Osteoblast (primary cell): ENCODE measurements at places on chromosomes 4 and X. TPM values are rescaled to one million over a fixed set of nuclear protein-coding genes. Genes with fewer than 3 reads are reported as not detected.

The XKRX gene
- total RNA-seq: under 0.01 and 0.29 TPM in 2 replicates

The IDH3G gene
- total RNA-seq: 40.2 and 42.7 TPM in 2 replicates

The USP27X gene
- 3.6 and 4.1 TPM in 2 replicates for total RNA-seq

The FAAH2 gene
- total RNA-seq: under 0.01 TPM in 1 of 2 replicates, not detected in the other

The ZNF157 gene
- under 0.01 TPM in 1 of 2 replicates, not detected in the other for total RNA-seq

DNA sequence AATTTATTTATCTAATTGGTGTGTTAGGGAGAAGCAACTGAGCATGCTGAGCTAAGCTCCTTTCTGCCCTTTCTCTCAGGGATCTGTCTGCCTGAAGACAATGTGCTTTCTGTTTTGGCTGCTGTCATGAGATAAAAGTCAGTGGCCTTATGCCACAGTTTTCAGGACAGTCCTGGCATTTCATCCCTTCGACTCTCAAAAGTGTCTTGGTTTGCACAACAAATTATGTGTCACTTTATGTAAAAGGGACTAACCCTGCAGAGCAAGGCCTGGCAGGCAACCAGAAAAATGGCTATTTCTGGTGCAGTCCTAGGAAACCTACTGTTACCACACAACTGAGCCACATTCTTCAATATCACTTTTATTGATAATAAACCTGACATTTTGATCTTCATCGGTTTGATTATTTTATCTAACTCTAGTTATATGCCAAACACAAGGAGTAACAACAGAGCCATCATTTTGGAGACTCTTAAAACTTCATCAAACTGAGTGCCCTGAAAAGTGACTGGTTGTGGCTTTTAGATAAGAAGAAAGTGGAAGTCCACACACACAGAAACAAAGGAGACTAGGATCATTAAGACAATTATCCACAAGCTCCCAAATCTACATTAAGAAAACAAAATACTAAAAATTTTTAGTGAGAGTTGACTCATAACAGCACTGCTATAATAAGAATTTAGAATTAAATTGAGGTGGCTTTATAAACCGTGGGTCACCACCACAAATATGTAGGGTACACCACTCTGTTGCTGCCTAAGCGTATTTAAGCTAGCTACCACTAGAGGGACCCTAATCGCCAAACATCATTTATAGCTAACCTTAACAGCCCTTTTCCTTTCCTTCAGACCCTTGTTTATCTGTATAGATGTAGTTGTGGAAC is 95.9 kb upstream of the PTPN13 start:
- H3K27me3 ChIP-seq: no peaks in the 10 kb centered on the region
- H3K36me3 ChIP-seq: no peaks in the 10 kb centered on the region
- H3K4me3 ChIP-seq: no peak overlapping the region
- peaks cover 21% of the 10 kb centered on the region for H3K4me1 ChIP-seq

DNA sequence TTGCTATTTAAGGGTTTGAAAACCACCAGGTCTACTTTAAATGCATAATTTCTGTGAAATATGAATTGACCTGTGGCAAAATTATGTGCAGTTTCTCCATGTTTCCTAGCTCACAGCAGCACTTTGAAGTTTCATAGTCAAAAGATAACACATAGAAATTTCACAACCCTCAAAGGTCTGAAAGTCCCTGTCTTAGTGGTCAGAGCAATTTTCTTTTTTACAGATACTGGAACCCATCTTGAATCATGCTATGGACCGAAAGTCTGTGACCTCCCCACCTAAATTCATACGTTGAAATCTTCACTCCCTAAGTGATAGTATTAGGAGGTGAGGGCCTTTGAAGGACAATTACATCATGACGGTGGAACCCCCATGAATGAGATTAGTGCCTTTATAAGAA is 240.4 kb upstream of the BMP3 start:
- H3K36me3 ChIP-seq: no peaks in the 10 kb centered on the region
- DNase-seq: no peak
- no peak overlapping the region for H3K4me3 ChIP-seq
- H3K4me1 ChIP-seq: no peaks in the 10 kb centered on the region
- H3K27ac ChIP-seq: no peak overlapping the region

DNA sequence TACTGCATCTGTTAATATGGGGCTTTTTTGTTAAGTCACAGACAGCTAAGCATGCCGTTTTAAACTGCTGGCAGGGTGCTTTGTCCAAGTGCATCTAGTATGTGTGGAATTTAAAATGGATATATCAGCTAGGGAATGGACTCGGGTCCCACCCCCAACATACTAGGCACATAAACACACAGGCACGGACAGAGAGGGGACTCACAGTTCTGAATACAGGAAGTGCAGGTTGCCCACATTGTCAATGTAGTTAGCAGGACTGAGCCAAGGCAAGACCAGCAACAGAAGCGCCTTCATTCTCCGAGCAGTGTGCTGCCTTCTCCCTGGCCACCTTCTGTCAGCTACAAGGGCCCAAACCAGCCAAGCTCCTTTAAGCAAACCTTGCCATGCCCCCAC is 33.6 kb downstream of the LNX1 start:
- no peaks in the 10 kb centered on the region for H3K27me3 ChIP-seq
- no peak overlapping the region for H3K27ac ChIP-seq
- peaks cover 14% of the 10 kb centered on the region for H3K4me1 ChIP-seq

DNA sequence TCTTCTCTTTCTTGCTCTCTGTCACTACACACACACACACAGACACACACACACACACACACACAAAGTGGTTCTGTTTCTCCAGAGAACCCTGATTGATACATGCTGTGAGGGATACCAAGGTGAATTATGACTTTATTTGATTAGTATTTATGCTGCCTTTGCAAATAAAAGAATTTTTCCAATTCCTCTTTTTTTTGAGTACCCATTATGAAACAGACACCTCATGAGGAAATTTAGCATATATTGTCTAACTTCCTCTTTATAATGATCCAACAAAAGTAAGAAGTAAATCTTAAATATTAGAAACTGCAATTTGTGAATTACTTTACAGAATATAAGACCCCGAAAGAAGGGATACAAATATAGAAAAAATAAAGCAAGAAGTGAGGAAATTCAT is 14.3 kb upstream of the RAB28 start:
- no peak overlapping the region for H3K4me3 ChIP-seq
- no peak for DNase-seq
- H3K36me3 ChIP-seq: no peaks in the 10 kb centered on the region

- no peak for DNase-seq
- H3K4me3 ChIP-seq: no peak overlapping the region
- no peaks in the 10 kb centered on the region for H3K27me3 ChIP-seq
- H3K36me3 ChIP-seq: no peaks in the 10 kb centered on the region
- H3K4me1 ChIP-seq: no peaks in the 10 kb centered on the region
- H3K27ac ChIP-seq: no peak overlapping the region
Observed at GRCh38 chrX:151725338-151725614, 9.3 kb upstream of the CNGA2 start.

DNA sequence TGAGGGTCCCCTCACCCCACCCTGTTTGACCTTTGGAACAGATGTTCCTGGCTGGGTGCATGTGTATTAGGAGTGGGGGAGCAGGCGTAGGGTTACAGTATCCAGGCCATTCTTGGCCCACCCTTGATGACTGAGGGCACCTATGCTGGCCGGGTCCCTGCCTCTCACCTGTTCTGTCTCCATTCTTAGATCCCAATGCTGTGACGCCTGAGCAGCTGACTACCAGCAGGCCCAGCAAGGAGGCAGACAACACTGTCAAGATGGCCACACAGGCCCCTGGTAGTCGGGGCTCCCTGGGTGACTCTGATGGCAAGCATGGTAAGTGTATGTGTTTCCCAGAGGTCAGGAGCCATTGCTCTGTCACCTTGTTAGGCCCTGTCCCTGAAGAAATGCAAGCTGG is 10.9 kb downstream of the EFNB1 start:
- H3K27ac ChIP-seq: no peak overlapping the region
- peaks cover 4% of the 10 kb centered on the region for H3K36me3 ChIP-seq
- H3K27me3 ChIP-seq: peaks cover 8% of the 10 kb centered on the region
- H3K4me3 ChIP-seq: no peak overlapping the region

DNA sequence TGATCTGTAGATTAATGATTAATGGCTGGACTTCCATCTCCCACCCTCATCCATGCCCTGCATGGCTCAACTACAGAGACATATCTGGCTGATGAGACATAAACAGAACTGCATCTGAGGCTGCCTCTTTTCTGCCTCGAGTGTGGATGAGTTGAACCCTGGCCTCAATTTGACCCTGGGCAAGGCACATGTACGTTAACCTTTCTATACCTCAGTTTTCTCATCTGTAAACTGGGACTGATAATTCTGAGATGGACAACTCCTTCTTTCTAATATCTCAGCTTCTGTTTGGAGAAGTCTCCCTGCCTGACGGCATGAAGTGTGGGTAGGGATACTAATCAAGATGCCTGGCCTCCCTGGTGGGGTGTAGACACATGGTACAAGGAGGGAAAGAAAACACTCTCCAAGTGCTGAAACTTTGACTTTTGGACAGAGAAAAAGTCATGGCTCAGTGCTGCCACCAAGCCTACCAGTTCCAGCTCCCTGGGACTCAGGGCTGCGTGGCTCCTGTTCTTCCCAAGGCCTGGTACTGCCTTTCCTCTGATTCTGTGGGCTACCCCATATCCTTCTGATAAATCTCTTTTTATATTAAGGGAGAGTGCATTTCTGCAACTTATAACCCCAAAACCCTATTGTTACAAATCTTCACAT is 64.4 kb downstream of the HAUS3 start:
- no peaks in the 10 kb centered on the region for H3K4me1 ChIP-seq
- no peak for DNase-seq
- no peaks in the 10 kb centered on the region for H3K27me3 ChIP-seq
- no peaks in the 10 kb centered on the region for H3K36me3 ChIP-seq
- no peak overlapping the region for H3K27ac ChIP-seq

DNA sequence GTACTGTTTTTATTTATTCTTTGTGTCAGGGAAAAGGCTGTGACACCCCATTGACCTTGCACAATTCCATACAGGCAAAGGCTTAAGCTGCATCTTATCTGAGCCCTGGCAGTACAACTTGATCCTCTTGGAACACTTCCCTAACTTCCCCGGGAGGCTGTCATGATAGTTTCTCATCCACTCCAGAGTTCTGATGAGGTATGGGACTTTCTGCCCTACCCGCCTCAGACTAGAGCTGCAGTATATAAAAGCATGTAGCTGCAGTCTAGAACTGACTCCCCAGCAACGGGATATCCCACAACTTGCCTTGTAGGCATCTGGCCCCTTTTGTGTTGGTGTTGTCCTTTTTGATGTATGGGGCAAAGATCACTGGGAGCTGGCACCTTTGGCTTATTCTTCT is 72.7 kb downstream of the FNIP2 start:
- no peak overlapping the region for H3K27ac ChIP-seq
- no peak overlapping the region for H3K4me3 ChIP-seq
- H3K27me3 ChIP-seq: no peaks in the 10 kb centered on the region
- peaks cover 19% of the 10 kb centered on the region for H3K36me3 ChIP-seq
- no peaks in the 10 kb centered on the region for H3K4me1 ChIP-seq

GRCh38 chr4:182015014-182015413 is 228.2 kb upstream of the TENM3 start:
- H3K27ac ChIP-seq: no peak overlapping the region
- H3K36me3 ChIP-seq: no peaks in the 10 kb centered on the region
- no peak for DNase-seq
- peaks cover 8% of the 10 kb centered on the region for H3K4me1 ChIP-seq

DNA sequence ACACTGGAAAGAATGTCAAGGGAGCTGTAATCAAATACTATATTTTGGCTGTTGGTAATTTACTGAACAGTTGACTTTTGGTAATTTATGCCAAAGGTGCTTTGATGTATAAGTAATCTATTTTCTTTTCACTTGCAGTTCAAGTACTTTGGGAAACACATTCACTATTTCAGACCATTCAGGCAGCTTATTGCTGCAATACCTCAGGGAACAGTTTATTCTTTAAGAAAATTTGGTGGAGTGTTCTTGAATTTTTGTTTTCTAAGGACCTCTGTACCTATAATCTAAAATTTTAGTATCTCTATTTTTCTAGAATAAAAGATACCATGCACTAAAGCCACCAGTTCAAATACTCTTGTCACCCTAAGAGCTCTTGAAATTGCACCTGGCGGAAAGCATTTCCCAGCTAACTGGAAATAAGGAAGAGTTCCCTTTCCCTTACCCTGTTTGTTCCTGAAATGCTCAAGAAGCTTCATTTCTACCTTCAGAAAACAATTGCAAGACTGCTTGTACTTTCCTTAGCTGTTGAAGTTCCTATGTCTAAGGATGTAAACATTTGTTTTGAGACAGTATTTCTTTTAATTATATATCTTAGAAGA is 633.5 kb upstream of the FAT1 start:
- no peak for DNase-seq
- H3K27me3 ChIP-seq: no peaks in the 10 kb centered on the region
- no peaks in the 10 kb centered on the region for H3K4me1 ChIP-seq
- no peaks in the 10 kb centered on the region for H3K36me3 ChIP-seq
- H3K27ac ChIP-seq: no peak overlapping the region
- H3K4me3 ChIP-seq: no peak overlapping the region

DNA sequence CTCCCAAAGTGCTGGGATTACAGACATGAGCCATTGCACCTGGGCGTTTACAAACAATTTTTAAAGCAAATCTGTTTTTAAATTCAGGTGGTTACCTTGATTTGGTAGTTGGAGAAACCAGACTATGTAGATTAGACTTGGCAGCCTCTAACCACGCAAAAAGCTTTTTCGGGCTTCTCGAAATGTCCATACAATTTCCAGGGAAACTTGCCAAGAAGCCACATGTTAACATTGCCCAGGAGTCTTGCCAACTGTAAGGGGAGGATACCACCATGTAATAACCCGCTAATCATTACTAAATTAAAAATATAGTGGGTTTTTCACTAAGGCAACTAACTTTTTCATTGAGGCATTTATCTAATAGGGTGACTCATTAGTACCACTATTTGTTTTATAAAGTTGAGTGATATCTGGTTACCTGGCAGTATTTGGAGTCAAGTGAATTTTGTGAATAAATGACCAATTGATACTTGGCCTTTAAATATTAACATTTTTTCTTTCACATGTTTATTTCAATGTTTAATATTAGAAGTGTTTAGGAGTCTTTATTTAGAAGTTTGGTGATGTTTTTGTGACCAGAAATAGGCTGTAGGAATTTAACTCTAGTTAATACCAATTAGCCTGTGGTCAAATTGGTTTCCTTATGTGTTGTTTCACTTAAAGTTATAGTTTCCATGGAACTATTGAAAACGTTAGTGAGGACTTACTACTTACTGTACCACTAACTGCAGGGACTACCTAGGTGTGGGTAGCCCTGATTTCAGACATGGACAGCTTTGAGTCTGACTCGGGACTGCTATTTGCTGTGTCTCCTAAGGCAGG is 61.3 kb downstream of the CLDN34 start:
- H3K4me1 ChIP-seq: peaks cover 3% of the 10 kb centered on the region
- H3K4me3 ChIP-seq: no peak overlapping the region
- no peaks in the 10 kb centered on the region for H3K27me3 ChIP-seq
- DNase-seq: no peak

DNA sequence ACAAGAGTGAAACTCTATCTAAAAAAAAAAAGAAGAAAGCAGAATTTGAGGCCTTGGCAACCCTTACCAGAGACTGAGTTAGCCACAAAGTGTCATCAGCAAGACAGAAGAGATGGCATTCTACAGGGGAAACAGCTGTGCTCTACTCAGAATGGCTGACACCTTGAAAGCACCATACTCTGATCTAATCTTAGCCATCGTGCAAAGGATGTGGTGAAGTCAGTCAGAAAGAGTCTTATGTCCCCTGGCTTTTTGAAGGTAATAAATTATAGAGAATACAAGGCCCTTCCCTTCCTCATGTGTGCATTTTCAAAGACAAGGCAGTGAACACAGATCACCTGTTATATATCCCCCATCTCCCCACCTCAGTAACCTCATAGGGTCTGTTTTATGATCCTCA is 13.2 kb downstream of the CLNK start:
- H3K27ac ChIP-seq: no peak overlapping the region
- H3K4me3 ChIP-seq: no peak overlapping the region
- H3K36me3 ChIP-seq: no peaks in the 10 kb centered on the region
- DNase-seq: no peak
- peaks cover 14% of the 10 kb centered on the region for H3K27me3 ChIP-seq
